Activated naive CD8-positive, alpha-beta T cell treated with anti-CD3 and anti-CD28 coated beads for 36 hours (primary cell): ENCODE measurements at places on chromosomes 12 and 14. TPM values are rescaled to one million over a fixed set of nuclear protein-coding genes. Genes with fewer than 3 reads are reported as not detected.

GRCh38 chr12:32126720-32127119 lies 20.1 kb downstream of the BICD1 start:
- no peak for DNase-seq

- DNase-seq = no peak
Observed at GRCh38 chr12:71438670-71439361, 782 bp upstream of the LGR5 start.

DNA sequence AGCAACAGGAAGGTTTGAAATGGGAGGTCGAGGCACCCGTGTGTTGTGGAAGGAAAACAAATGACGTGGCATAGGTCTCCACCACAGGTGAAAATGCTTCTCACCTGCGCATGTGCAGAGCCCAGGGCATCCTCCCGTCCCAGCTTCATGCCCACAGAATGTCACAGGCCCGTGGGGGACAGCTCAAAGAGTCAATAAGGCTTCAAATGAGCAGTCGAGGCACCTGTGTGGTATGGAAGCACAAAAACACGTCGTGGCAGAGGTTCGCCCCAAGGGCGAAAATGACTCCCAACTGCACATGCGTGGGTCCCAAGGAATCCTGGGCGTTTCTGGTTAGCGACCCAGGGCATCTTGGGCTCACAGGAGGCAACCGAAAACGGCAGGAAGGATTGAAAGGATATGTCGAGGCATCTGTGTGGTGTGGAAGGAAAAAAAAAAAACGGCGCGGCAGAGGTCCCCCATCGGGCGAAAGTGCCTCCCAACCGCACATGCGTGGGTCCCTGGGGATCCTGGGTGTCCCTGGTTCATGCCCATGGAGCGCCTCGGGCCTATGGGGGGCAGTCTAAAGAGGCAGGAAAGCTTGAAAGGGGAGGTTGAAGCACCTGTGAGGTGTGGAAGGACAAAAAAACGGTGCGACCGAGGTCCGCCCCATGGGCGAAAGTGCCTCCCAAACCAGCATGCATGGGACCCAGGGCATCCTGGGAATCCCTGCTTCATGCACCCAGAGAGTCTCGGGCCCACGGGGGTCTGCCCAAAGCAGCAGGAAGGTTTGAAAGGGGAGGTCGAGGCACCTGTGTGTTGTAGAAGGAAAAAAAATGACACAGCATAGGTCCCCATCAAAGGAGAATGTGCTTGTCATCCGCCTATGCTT lies 578.5 kb downstream of the ALG10 start:
- no peak for DNase-seq

Gene TMEM30B
- 1.8 TPM for total RNA-seq

Gene MANSC1
- total RNA-seq = 0.76 TPM

Gene PIWIL1
- not detected for total RNA-seq

Gene DENND5B
- 0.16 TPM for total RNA-seq

Gene RNF31
- total RNA-seq = 86.5 TPM

Gene DYNC1H1
- 216 TPM for total RNA-seq

DNA sequence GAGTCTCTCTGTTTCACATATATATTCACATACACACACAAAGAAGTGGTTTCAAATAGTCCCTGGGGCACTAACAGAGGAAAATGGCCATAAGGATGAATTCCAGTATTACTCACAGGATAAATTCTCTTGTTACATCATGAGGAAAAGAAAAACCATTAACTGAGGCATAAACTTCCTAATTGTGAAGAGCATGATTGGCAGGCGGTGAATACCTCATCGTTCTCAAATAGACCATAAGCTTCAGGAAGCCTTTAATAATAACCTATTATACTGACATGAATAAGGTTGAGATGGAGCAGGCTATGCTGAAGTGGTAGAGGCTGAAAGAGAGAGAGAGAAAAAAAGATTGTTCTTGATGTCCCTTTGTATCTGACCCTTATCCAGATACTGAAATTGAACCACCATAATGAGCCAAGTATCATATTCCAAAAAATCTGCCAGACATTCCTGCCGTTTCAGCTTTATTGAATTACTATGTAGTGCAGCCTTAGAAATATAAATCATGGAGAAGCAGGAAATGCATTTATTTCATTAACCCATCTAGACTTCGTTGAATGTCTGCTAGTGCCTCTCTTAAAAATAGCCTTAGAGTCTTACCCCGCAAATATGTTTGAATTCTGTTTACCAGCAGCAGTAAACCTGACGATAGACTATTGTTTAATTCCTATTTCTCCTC lies 86.8 kb downstream of the NUAK1 start:
- no peak for DNase-seq

- DNase-seq = no peak
Observed at GRCh38 chr12:92248977-92249376, 103.3 kb upstream of the BTG1 start.

Gene KRT76
- not detected for total RNA-seq

Gene SLC38A4
- total RNA-seq = not detected

- no peak for DNase-seq
Observed at GRCh38 chr12:12952036-12952435, at the start of gene GPRC5D. TSS of gene GPRC5D (minus strand) at chr12:12952170. CDS start at chr12:12950384, 1,786 bp downstream.
